ENCODE measurements at places on chromosomes 7 and 10.
A peak's percentile ranks its signal among the peaks of the same experiment; 100 is the strongest.

GRCh38 chr7:45384499-45384898, 189.7 kb upstream of the ADCY1 start:
- DNase-seq = peak; percentile 20

- no peak for DNase-seq
Measured at GRCh38 chr7:98949336-98950044, 71.2 kb downstream of the TRRAP start.

- peak; percentile 48 for DNase-seq
Measured at GRCh38 chr10:50552308-50552707, 71.4 kb downstream of the SGMS1 start.

DNA sequence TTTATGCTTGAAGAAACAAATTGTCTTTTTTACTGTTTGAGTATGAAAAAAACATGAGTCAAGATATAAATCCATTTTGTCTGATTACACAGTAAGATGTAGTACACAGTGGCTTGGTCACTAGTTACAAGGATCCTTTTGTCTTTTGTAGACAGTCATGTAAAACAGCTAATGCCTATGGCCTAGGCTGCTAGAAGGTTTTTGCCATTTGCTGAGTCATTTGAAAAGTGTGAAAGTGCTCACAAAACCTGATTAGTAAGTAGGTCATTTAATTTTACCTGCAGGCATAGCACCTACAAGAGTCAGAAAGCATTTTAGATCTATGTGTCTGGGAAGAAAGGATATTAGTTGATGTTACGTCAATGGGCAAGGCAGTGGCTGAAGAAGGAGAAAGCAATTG, 819.4 kb downstream of the MAGI2 start:
- no peak for DNase-seq

GRCh38 chr10:69318106-69318866, 40.0 kb downstream of the HK1 start:
- peak; percentile 90 for DNase-seq

GRCh38 chr7:26275213-26275612, 16.4 kb upstream of the SNX10 start:
- DNase-seq = no peak

DNA sequence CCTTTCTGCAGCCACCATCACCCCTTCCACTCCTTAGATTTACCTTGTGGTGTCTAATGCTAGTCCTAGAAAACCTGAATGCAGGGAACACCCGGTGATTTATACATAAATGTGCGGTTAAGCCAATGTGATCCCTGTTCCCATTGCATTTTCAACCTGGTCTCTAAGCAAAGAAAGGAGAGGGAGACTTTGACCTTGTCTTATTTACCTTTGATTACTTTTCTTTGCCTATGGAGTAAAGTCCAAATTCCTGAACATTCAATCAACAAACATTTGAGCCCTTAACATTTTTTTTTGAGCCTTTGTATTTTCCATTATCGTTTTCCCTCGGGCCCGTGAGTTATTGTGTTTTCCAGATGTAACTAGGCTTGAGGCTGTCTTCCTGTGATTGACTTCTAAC, 233.9 kb downstream of the ZNF248 start:
- DNase-seq = no peak

DNA sequence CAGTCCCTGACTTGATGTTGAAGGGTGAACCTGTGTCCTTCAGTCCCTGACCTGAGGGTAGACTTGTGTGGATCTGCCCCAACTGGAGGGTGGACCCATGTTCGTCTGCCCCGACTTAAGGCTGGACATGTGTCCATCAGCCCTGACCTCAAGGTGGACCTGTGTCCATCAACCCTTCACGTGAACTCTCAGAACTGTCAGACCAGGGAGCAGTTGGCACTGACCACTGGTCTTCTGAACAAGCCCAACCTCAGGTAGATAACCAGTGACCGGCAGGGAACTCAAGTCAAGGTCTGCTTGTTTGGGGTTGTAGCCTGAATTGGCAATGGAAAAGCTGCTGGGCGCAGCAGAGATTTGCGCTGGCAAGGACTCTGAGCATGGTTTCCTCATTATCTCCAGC, 96.5 kb downstream of the ADCY1 start:
- no peak for DNase-seq

Data from EL (cell line).